D341Med (cell line): ENCODE measurements at places on chromosomes 3 and 15.
A peak's percentile ranks its signal among the peaks of the same experiment; 100 is the strongest.

- DNase-seq = no peak
Observed at GRCh38 chr15:64105113-64105704, 9.4 kb downstream of the SNX1 start.

GRCh38 chr3:107092121-107092520 is 285.1 kb upstream of the CCDC54 start:
- DNase-seq = no peak

DNA sequence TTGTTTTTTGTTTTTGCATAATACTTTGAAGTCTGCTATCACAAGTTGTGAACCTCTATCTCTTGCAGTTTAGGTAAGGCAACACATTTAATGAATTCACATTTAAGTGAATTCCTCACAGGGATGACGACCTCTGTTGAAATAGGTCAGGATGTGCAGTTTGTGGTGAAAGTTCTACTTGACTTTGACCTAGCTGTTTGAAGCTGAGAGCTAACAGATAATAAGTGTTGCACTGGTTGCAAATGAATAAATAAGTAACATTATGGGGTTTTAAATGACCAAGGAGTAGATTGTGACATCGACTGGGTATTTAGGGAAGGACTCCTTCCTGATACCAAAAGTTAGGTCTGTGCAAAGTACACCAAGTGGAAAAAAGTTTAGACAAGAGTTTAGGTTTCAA is 23.9 kb downstream of the NIT2 start:
- no peak for DNase-seq

DNA sequence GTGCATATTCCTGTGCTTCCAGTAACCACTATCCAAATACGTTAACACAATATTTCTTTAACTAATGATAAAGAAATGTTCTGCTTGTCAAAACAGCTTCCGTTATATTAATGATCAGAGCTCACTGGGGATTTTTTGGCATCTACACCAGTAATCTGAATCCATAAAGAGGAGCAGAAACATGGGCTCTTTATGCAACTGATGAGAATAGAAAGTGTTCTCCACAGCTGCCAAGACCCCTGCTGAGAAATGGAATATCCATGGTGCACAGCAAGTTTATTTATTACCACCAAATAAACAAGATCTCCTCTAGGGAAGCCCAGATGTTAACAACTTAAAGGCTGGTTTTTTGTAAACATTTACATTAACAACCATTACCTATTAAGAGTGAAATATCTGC is 54.5 kb downstream of the ALDH1A2 start:
- DNase-seq = no peak

DNA sequence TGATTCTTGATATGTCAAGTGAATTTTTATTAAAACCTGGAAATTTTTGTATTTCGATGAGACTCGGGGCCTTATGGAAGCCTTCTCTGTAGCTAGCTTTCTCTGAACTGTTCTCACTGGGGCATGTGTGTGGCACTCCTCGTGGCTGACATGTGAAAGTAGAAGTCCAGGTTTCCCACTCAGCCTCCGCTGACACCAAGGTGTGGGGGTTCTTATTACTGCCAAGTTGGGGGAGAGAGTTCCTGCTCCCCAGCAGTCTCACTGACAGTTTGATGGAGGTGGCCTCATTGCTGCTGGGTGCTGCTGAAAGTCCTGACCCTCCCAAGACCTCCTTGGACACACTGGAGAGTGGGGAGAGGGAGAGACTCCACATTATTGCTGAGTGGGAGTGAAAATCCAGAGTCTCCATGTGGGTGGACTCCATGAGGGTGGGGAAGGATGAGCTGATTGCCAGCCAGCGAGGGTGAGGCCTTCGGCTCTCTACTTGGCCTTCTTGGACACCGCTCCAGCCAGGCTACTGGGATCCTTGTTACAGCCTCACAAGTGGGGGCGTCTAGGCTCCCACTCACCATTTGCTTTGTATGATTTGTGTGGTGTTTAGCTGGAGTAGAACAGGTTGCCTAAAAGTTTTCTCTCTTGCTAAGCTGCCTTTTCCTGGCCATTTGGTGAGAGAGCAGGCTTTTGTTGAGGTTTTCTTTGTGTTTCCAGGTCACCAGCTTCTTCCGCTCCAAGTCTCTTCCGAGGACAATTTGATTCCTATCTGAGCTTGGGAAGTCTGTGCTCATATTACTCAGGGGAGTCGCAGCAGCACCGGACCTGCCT is 64.1 kb downstream of the LSM3 start:
- no peak for DNase-seq

DNA sequence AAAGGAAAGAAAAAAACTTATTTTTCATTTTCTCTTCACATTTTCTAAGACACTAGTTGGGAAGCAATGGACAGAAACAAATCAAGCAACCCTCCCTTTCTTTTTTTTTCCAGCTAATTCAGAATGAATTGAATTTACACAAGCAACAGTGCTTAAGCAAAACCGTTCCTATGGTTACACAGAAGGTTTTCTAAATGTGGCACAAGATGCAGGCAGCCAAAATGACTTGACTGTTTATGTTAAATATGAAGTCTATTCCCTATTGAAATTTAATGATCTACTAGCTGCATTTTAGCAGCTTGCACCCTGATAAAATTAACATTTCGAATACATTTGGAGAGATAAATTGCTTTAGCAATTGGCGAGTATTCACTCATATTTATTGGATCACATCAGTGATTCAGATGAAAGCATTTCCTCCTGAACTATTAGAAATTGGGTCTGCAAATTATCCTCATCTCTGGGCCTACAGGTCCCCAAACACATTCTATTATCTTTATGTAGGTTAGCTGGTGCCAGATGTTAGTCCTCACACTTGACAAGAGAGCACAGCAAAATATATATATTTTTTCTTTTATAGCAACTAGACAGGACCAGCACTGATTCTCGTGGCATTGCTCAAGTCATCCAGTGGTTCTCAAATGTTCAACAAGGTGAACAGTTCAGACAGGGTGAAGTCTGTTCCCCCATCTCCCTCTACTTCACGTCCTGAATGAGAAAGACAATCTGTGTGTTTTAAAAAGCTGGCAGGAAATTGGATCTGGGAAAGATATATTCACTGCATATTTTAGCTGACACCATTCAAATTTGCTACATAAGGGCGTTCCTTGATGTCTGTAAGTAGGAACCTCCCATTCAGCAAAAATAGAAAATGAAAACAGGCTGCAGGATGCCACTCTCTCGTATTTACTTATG is 463.6 kb upstream of the KCNMB2 start:
- no peak for DNase-seq

GRCh38 chr3:55658690-55659562 is 171.8 kb upstream of the WNT5A start:
- no peak for DNase-seq

DNA sequence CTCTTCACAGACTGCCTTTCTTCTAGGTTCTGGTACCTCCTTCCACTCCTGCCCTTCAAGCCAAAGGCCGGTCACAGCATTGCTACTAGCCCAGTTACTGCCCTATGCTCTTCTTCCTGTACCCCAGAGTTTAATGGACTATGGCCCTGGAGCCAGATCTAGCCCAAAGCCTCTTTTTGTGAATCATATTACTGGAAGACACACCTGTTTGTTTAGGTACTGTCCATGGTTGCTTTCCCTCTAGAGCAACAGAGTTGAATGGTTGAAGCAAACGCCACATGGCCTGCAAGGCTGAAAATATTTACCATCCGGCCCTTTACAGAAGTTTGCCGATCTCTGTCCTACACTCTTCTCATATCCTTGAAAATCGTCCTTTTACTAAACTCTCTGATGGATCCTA is 47.0 kb downstream of the PDZRN3 start:
- DNase-seq = no peak

GRCh38 chr3:22947851-22948250 is 255.3 kb upstream of the UBE2E2 start:
- DNase-seq = no peak

GRCh38 chr3:185739264-185739701 is 85.6 kb downstream of the IGF2BP2 start:
- no peak for DNase-seq

- no peak for DNase-seq
Observed at GRCh38 chr3:69972672-69973071, 26.9 kb upstream of the SAMMSON start.

DNA sequence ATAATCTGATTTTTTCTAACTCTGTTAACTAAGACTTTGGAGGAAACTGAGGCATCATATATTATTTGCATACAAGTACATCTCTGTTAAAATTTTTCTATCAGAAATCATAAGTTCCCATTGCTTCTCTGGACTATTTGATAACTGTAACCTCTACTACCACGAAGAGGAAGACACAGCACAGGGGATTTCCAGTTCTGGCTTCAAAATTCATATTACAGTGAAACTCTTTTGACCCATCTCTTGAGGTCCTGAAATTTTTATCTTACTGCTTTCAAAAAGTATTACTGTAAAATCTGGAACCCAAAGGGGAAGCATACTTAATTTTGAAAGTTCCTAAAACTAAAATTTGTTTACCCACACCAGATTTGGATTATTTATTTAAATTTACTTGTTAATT is 4.2 kb downstream of the PLSCR1 start:
- DNase-seq = no peak

- peak; percentile 36 for DNase-seq
Observed at GRCh38 chr15:42457445-42458442, 33.2 kb downstream of the ZNF106 start.

- DNase-seq = no peak
Observed at GRCh38 chr3:112000966-112001365, 2.2 kb downstream of the TAGLN3 start.

DNA sequence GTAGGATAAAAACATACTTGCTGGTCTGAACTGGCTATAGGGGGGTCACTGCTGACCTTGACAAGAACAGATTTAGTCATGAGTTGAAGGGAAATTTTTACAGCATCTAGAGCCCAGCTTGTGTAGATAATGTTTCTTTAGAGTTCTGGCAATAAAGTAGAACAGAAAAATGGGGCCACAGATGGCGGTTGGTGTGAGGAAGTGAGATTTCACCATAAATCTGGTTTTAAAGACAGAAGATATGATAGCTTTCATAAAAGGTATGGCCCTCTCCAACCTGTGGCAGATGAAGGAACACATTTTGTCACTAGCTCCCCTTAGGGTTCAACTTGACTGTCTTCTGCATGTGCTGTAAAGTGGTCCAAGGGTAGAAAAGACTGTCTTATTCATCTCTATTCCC is 24.3 kb upstream of the IMPDH2 start:
- DNase-seq = no peak

DNA sequence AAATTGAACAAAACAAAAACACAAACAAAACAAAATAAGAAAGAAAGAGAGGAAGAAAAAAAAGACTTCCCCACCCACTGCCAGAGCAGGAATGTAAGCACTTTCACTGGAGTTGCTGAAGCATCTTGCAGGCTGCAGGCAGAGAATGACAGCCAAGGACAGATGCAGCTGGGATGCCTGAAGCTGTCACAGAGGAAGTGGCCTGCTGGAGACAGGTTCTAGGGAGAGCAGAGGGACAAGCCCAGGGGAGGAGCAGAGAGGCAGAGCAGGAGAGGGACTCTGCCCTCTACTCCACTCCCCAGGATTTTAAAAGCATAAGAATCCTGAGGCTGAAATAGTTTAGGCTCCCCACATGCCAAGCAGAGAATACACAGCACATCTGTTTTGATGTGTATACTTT is 326.2 kb downstream of the TUSC7 start:
- no peak for DNase-seq

DNA sequence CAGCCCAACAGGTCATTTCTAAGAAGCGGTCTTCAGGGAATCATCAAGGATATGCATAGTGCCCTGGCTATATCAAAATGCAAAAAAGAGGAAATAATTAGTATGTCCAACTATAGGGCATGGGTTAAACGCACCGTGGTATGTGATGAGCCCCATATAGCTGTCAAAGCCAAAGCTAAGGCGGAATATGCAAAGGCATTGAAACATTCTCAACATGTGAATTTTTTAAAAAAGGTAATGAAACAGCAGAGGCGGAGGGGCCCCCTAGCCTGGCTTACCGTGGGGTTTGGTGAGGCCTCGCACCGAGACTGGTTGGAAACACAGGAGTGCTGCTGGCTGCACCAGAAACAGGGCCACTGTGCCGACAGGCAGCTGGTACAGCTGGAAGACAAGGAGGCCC is 23.2 kb downstream of the PLXND1 start:
- no peak for DNase-seq

- no peak for DNase-seq
Observed at GRCh38 chr3:51398595-51399310, 7.7 kb downstream of the RBM15B start.

- no peak for DNase-seq
Observed at GRCh38 chr3:1960506-1960905, 138.2 kb upstream of the CNTN4 start.

- DNase-seq = no peak
Observed at GRCh38 chr3:150264561-150265279, 143.4 kb upstream of the TSC22D2 start.

DNA sequence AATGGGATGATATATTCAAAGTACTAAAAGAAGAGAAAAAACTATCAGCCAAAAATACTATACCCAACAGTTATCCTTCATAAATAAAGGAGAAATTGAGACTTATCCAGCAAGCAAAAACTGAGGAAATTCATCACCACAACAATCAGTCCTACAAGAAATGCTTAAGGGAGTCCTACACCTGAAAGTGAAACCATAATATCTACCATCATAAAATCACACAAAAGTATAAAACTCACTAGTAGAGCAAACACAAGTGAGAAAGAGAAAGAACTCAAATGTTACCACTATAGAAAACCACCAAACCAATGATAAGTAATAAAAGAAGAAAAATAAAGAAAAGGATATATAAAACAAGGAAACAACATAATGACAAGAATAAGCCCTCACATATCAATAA is 103.6 kb upstream of the NEO1 start:
- no peak for DNase-seq

DNA sequence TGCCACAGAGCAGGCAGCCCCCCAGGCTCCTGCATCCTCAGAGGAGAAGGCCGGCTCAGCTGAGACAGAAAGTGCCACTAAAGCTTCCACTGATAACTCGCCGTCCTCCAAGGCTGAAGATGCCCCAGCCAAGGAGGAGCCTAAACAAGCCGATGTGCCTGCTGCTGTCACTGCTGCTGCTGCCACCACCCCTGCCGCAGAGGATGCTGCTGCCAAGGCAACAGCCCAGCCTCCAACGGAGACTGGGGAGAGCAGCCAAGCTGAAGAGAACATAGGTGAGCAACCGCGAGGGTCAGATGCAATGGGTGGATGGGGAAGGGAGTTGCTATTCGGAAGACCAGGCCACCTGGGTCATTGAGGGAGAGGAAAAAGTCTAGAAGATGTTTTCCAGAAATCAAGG is 53.0 kb downstream of the GAP43 start:
- DNase-seq = no peak

DNA sequence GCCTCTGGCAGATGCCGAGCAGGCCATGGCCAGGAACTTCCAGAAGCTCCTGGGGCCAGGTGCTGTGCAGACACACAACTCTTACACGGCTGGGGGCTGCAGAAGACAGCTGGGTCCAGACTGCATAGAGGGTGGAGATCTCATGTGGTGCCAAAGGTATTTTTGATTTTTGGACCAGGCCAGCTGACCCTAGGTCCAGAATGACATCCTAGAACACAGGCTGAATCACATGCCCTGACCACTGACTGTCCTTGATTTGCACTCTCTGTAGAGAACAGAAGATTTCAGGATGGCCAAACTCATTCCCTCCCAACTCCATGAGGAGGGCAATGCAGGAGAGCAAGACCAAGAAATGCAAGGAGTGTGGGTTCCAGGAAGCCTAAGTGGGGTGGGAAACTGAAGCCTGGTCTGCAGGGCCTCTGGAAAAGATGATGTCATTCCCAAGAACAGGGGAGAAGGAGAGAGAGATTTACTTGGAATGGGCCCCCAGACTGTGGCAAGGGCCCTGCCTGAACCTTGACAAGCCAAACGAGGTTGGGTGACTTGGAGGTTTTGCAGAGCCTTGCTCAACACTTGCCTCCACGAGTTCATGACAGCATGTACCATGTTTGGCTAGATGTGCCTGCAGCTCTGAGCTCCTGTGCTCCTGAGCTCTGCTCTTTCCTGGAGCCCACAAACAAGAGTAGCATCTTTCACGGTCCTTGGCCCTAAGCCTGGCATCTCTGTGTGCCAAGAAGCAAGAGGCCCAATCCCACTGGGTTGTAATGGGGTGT is 38.5 kb upstream of the CTSH start:
- no peak for DNase-seq
